Progenitor cell of endocrine pancreas (in vitro differentiated cells): ENCODE measurements at places on chromosomes 4 and X.

DNA sequence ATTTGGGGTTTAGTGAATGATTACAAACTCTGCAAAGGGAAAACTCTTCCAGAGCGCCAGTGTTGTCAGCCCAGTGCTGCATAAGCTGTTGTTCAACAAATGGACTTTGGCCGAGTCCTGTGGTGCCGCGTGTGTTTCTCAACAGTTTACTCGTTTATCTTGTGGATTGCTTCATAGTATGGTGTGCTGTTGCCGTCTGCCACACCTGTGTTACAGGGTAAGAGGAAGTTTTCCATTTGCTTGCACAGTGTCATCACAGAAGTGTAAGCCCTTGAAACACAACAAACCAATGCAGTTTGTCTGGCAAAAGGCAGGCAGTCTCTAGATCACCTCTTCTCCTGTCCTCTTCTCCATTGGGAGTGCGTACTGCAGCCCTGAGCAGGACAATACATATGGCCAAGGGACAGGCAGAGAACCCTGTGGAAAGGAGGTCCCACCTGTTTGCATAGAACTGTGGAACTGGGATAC lies 66.3 kb downstream of the DCUN1D4 start:
- DNase-seq = no peak

DNA sequence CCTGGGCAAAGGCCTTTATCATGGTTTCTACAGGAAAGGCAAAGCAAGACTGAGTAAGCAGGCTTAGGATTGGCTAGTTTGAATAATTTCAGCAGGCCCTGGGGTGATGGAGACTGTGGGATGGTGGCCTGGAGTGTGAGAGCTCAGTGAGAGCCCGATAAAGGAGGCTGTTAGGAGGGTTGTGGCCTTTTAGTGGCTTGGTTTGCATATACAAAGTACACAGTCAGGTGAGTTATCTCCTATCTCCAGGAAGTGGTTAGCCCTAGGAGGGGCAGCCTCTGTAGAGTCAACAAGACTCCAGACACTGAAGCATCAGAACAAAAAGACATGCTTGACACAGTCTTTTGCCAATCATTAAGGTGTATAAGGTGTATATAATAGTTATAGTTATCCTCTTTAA lies 157.2 kb downstream of the CFAP299 start:
- DNase-seq = no peak

GRCh38 chrX:17415242-17415810 lies 40.3 kb downstream of the NHS start:
- DNase-seq = no peak

DNA sequence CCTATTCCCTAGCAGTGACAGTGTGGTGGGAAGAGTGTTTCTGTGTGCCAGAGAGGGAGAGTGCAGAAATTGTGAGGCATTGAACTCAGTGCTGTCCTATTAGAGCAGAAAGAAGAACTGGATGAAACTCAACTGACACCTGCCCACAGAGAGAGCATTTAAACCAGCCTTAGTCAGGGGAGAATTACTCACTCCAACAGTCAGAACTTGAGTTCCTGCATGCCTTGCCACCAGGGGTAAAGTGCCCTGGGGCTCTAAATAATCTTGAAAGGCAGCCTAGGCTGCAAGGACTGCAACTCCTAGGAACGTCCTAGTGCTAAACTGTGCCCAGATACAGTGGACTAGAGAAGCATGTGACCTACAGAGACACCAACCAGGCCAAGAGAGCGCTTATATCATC lies 12.8 kb downstream of the CYSLTR1 start:
- DNase-seq = no peak

GRCh38 chr4:120009731-120010130 lies 56.9 kb downstream of the MAD2L1 start:
- DNase-seq = no peak

- no peak for DNase-seq
Observed at GRCh38 chrX:111650845-111651244, 30.1 kb upstream of the ALG13 start.

DNA sequence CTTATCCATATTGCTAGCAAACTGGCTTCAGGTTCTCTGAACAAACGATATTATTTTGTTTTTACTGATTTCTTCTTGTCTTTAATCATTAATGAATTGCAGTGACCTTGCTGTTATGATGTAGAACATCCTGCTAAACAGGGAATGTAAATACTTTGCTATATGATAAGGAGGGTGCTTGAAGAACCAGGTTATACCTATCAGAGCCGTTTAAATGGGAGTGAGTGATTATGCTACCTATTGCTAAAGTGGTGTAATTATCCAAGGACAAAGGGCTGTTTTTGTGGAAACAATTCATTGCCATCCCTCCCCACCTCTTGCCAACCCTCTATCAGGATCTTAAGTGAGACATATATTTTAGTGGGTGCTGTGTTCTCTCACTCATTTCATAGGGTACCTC lies 788.9 kb downstream of the RPA4 start:
- DNase-seq = no peak

GRCh38 chr4:127782275-127783025 lies at the start of gene HSPA4L:
HSPA4L (plus strand) TSS chr4:127782322; CDS start chr4:127782551, 229 bp downstream.
- peak; percentile 78 for DNase-seq

- no peak for DNase-seq
Observed at GRCh38 chr4:9781343-9782135, at the start of gene DRD5. DRD5 (plus strand) TSS chr4:9781634; CDS start chr4:9782030, 396 bp downstream.
